ENCODE measurements at places on chromosomes 11 and 22.

- DNase-seq = no peak
Measured at GRCh38 chr11:76077575-76078150, 128.6 kb downstream of the WNT11 start.

GRCh38 chr11:12377106-12377823 lies at the start of gene PARVA:
Gene PARVA (plus strand): TSS chr11:12377571. CDS start chr11:12377648, 77 bp downstream.
- peak; percentile 55 for DNase-seq

GRCh38 chr22:41699264-41700107 lies at the start of gene MEI1:
Gene MEI1 (plus strand): TSS chr22:41699503. CDS start chr22:41699539, 36 bp downstream.
- DNase-seq = no peak

DNA sequence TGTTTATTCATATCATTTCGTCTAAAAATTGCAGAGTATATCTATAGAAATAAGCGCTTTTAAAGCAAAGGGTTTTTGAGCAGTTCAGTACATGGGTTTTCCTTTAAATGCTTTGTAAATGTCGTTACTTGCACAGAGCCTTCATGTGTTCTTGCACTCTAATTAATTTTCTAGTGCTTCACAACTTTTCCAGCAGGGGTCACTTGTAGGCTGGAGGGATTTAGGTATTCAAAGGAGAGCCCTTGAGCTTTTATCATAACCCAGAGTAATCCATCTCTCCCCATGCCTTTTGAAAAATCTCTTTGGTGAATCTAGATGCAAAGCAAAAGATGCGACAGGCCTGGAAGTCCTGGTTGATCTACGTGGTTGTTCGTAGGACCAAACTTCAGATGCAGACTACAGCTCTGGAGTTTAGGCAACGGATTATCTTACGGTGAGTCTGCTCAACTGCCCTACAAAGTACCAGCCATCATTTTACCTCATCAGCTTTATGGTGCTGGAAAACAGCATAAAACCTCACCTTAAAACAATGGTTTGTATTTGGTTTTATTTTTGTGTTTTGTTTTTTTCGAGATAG lies 60.4 kb downstream of the SFI1 start:
- no peak for DNase-seq

DNA sequence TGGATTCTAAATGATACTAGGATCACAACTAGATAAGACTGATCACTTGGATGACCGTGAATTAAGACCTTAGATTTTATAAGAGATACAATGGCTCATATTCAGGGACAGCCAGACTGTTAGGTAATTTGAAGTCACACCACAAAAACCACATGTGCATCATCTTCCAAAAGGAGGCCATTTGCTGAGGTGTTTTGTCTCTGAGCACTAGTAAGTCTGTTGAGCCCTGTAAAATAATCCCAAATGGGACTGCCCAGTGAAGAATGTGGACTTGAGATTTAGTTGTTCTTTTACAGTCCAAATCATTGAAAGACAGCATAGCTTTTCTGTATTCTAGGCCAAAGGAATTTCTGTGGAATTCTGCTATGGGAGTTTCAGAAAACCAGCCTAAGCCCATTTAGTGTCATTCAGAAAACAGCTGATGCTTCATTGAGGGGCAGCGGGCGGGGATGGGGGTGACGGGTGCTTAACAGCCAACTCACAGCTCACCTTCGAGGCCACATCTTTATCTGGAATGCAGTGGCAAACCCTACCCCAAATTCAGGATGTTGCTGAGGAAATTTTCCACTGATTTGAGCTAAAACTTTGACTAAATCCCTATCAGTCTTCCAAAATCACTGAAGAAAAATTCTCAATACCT lies 80.1 kb upstream of the BIRC3 start:
- DNase-seq = no peak

DNA sequence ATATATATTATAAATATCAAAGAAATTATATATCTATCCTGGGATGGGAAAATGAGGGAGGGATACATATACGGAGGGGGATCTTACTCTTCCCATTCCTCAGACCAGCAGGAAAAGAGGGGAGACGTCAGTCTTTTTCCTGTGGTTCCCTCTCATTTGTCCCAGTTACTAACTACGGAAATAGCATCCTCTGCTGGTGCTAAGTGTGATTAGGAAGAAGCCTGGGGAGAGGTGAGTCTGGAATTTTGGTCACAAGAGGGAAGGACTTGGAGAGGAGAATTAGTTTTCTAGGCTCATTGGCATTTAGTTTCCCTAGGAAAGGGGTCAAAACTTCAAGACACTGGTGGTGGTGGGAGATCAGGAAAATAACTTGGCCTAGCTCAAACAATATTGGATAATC lies 11.6 kb downstream of the MED19 start:
- DNase-seq = no peak

DNA sequence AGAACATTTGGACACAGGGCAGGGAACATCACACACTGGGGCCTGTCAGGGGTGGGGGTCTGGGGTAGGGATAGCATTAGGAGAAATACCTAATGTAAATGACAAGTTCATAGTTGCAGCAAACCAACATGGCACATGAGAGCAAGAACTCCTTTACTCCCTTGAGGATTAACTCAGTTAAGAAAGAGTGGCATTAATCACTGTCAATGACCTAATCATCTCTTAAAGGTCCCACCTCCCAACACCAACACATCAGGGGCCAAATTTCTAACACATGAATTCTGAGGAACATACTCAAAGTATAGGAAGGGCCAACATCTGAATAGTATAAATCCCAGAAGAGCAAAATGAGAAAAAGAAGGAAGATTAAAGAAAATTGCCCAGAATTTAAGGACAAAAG lies 272.9 kb downstream of the SWAP70 start:
- no peak for DNase-seq

- DNase-seq = no peak
Measured at GRCh38 chr22:19716041-19716828, 1.9 kb downstream of the SEPTIN5 start.

DNA sequence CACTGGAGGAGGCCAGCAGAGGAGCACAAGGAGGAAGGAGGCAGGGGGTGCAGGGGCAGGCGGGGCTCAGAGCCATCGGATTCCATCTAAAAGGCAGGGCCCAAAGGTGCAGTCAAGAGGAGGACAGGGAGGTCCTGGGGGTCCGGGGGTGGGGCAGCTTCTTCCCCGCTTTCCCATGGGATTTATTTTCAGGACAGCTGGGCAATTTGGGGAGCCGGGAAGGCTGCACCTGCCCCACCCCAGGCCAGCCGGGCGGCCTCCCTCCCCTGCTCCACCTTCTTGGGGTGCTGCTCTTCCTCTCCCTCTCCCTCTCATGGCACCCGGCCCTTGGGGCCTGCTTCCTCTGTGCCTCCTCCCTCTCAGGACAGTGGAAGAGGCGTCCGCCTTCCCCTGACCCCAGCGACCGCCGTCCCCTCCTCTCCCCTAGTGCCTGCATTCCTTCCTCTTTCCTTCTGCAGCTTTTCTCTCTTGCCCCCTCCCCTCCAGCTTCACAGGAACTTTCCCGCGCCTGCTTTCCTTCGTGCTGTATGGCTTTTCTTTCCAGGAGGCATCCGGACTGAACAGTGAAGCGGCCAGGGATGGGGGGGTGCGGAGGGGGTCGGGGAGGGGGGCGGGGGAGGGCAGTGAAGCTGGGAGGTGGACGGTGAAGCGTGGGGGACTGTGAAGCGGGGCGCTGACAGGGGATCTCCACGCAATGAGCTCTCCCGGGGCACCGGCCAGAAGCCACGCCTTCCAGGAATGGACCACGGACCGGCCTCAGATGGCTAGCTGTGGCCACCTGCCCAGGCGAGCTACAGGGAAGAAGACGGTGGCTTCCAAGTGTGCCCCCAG lies 26.9 kb downstream of the APOBEC3H start:
- no peak for DNase-seq

DNA sequence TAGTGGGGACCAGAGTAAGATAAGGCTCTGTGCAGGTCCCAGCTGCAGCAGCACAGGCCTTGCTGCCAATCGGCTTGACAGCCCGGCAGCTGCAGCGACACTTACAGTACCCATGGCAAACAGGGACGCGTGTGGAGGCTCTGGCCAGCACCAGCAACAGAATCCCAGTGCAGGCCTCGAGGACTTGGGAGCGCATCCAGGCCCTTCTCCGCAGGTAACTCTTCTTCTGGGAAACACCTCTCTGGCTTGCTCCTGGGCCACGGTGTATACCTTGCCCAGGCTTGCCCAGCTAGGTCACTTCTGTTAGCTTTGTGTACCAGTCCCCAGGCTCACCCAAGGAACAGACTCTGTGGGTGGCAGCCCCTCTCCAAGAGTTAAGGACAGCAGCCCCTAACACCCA lies 126.7 kb downstream of the CTTN start:
- no peak for DNase-seq

DNA sequence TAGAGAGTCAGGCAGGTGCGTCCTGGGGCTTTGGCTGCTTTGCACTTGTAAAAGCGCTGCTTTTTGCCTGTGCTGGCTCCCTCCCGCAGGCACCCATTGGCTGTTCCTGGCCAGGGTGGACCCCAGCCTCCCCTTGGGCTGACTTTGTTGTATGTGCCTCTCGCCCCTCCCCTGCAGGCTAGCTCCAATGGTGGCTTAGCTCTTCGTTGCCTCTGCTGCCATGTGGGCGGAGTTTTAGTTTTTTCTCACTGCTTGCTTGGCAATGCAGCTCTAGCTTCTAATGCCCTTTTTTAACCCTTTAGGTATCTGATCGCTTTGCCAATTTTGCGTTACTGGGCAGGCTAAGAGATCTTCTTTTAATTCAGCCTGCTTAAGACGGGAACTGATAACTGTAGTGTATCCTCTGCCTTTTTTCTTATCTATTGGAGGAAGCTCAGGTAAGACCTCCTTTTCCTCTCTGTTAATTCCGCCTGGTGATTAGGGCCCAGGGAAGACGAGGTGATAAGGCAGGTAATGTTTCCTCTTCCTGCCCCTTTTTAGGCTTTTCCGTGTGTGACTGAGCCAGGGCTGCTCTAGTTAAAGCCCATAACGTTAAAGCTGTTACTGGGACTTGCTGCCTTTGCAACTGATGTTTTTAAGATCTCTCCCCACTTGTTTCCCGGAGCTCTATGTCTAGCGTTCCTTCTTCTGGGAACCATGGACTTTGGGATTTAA lies 11.7 kb upstream of the GLYATL1 start:
- no peak for DNase-seq

- no peak for DNase-seq
Measured at GRCh38 chr11:115672999-115673411, 168.8 kb upstream of the CADM1 start.

DNA sequence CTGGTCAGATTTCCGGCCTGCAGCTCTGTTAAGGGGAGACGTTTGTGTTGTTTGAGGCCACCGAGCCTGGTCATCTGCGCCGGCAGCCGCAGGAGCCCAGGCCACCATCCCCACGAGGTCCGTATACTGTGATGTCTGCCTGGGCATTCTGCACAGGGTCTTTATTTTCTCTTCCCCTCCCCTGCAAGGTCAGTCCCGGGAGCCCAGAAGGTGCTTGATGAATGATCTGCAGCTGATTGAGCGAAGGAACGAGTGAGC lies 45.4 kb downstream of the CTTN start:
- DNase-seq = no peak

- DNase-seq = no peak
Measured at GRCh38 chr22:16973591-16974297, 34.3 kb downstream of the GAB4 start.

- DNase-seq = no peak
Measured at GRCh38 chr22:30667107-30667493, 575 bp downstream of the DUSP18 start.

DNA sequence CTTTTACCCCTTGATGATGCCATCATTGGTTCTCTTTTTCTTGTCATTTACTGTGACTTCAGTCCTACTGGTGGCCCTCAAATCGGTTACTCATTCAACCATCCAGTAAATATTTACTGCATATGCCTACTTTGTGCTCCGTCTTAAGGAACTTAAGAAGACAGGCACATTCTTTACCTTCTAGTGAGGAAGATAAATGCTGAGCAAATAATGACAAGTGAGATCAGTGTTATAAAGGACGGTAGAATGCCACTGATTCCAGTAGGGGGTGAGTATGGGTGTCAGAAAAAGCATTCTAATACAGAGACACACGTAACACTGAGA lies 1.6 kb downstream of the ANKRD42 start:
- DNase-seq = no peak

DNA sequence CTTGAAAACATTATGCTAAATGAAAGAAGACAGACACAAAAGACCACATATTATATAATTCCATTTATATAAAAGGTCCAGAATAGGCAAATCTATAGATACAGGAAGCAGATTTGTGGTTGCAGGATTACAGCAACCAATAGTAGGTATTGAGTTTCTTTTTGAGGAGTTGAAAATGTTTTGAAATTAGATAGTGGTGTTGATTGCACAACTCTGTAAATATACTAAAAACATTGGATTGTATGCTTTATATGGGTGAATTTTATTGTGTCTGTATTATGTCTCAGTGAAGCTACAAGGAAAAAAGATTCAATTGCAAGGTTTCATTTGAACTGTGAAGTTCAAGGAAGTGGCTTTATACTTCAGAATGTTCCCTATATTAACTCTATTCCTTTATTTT lies 3.0 kb upstream of the RRAS2 start:
- DNase-seq = no peak

DNA sequence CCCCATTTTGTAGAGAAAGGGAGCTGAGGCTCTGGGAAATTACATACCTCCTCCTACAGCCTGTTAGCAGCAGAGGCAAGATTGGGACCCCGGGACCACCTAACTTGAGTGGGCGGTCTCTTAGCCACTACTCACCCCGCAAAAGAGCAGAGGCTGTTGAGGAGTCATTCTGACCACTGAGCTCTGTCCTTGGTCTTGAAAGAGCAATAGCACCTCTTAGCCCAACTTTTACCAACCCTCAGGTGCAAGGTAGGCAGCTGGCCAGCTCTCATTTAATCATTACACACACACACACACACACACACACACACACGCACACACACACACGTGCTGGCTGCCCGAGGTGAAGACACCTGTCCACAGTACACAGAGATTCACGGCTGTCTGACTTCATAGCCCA lies 115.8 kb upstream of the ASPHD2 start:
- no peak for DNase-seq

DNA sequence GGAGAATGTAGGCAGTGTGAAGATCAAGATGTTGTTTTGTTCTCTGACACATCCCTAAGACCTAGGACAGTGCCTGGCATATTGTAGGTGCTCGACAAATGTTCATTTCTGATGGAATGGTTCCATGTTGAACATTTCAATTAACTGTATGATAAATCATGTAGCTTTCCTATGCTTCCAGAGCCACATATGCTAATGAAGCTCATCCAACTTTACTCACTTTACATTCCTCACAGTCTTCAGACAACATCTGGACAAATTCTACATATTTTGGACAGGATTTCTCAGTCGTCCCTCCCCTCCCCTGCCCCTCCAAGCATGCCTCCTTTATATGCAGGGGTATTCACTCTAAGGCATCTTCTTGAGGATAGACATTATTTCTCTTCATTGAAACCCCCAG lies 177.9 kb downstream of the BLID start:
- no peak for DNase-seq

- DNase-seq = no peak
Measured at GRCh38 chr11:12989428-12990161, 19.5 kb upstream of the RASSF10 start.

GRCh38 chr11:810040-810567 lies 337 bp downstream of the RPLP2 start:
- no peak for DNase-seq
